Fibroblast of the aortic adventitia (primary cell): ENCODE measurements at places on chromosomes 1 and 21. TPM values are rescaled to one million over a fixed set of nuclear protein-coding genes. Genes with fewer than 3 reads are reported as not detected.

DNA sequence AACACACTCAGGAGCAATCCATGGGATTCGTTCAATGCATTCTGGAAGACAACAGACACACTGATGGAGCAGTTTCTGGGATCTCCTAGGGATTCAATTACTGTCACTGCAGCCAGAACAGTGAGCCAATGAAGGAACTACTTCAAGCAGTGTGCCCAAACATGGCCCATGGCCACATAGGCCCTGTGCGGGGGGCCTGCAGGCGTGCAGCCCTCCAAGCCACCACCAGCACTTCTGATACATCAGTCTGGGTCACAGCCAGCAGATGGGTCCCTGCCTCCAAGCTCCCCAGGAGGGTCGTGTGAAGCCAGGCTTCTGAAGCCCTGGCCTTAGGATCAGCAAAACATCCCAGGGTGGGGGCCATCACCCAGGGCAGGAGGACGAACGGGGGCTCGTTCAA, 99.3 kb downstream of the RAVER2 start:
- no peak for DNase-seq

LRRC7 gene
- 0.09 TPM in 1 of 2 replicates, not detected in the other for total RNA-seq

DNA sequence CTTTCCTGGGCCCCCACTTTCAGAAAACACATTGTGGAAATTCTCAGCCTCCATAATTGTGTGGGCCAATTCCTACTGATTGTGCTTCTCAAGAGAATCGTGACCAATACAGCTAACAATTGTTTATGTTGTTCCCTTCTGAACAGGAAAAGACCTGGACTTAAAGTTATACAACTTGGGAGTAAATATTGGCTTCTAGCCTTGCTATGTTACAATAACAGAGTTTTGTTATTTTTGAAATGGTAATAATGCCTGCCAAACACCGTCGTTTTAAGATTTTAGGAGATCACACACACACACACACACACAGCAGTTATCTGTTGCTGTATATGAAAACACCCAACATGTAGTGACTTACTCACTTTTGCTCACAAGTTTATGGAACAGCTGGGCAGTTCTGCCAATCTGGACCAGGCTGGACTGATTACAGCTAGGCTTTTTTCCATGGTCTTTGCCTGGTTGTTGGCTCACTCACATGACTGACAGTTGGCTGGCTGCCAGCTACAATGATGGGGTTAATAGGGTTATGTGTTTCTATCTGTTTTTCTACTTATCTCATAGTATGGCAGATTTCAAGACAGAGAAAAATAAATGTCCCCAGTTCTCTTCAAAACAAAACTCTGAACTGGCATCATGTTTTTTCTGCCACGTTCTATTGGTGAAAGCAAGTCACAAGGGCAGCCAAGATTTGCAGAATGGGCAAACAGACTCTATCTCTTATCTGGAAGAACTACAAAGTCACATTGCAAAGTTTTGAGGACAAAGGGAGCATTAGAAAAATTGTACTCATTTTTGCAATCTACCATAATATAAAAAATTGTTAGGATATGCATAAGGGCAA, 447.5 kb downstream of the NEGR1 start:
- peak; percentile 42 for DNase-seq

DNA sequence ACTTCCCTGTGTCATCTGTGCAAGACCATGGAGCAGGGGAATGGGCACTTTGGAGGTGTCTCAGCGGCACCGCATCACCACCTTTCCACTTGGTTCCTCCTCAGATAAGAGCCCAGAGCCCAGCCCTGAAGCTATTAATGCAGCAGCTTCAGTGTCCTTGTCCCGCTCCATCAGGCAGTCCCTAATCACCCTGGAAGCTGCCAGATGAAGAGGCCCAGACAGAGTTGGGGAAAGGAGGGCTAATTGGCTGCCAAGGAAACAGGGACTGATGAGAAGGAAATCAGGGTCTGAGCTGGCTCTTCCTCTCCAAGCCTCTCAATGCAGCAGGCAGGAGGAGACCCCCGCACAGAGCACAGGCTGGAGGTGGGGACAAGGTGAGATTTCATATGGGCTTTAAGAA, 83.1 kb upstream of the KLHDC7A start:
- no peak for DNase-seq

SLAMF7 gene
- total RNA-seq, result not detected in 2 replicates

GRCh38 chr1:206544562-206545257, 37.4 kb downstream of the RASSF5 start:
- peak; percentile 45 for DNase-seq

PBX1 gene
- 66.1 and 95.6 TPM in 2 replicates for total RNA-seq

GRCh38 chr1:6206520-6206855, 569 bp downstream of the RNF207 start:
- DNase-seq, result no peak

GRCh38 chr1:6491480-6491962, at the start of gene PLEKHG5:
TSS of gene PLEKHG5 (minus strand) at chr1:6491667. CDS start at chr1:6477571, 14,096 bp downstream.
- DNase-seq, result peak; percentile 80

DNA sequence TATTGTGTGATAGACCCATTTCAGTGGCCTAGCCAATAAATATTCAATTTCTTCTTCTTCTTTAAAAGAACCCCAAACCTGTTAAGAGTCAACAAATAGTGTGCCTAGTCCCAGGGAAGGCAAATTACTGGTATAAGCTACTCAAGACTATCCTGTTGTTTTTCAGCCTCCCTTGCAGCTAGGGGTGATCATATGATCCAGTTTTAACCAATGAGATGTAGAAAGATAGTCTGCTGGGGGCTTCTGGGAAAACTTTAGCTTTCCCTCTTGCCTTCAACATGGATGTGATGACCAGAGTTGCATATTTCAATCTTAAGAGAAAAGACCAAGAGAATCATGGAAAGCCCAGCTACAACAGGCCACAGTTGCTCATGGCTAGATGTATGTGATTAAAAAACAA, 4.7 kb upstream of the NUP210L start:
- no peak for DNase-seq

DNA sequence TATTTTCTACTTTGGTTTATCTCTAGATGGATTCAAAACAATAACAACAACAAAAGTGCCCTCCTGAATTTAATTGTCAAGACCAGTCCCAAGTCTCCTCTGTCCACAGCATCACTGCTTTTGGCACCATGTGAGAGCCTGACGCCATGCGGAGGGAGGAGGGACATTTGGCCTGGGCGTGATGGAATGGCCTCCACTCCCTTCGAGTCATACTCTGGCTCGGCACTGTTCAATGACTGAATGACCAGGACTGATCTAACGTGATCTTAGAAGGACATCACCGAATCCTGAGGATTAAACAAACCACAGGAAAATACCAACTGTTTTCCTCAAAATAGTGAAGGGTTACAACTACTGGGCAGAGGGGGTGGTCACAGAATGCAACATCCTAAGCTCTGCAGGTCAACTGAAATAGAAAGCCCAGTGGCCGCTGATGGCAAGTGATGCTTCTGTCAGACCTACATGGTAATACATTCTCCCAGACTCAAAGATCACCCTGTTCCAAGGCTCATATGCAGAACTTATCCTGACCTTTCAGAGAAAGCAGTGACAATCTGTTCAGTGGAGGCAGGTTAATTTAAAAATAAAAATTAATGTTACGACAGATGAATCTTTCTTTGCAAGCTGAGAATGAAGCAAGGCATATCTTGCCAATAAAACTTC, 19.1 kb downstream of the SRSF4 start:
- DNase-seq, result peak; percentile 47

- no peak for DNase-seq
These were observed 23.4 kb upstream of the PWP2 start for GRCh38 chr21:44083631-44084291.

TMEM52 gene
- 0.72 TPM in 1 of 2 replicates, not detected in the other for total RNA-seq

- no peak for DNase-seq
These were observed 285.6 kb downstream of the ASTN1 start for GRCh38 chr1:176878750-176879536.

DNA sequence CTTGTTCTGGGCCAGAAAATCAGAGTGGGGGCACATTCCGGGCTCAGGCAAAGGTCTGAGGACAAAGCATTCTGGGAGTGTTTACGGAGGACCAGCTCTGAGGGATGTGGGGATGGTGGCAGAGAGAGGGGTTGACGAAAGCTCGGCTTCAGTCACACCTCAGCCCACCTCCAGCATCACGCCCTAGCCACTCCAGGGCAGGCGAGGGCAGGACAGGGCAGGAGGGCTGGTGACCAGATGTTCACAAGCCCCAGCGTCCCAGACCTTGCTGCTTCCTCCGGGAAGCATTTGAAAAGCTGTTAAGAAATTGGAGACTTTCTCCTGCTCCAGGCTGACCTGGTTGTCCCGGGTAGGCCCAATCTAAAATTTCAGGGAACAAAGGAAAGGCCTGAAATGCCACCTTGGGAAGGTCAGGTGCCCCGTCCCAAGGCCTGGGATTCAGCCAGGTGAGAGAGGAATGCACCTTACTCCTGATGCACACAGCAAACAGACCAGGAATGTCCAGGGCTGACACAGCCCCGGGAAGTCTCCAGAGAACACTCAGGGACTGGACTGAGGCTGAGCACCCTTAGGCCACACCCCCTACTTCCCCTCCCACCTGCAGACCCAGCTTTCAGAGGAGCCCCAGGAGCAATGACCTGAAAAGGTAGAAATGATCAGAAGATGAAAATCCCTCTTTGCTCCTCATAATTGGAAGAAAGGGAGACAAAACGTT, 71.9 kb upstream of the KLHDC7A start:
- DNase-seq, result no peak

- no peak for DNase-seq
These were observed 625.9 kb upstream of the PKN2 start for GRCh38 chr1:88058205-88058604.

ITGB2 gene
- total RNA-seq, result 0.09 TPM in 1 of 2 replicates, not detected in the other

- no peak for DNase-seq
These were observed 1.5 kb downstream of the ATP1A1 start for GRCh38 chr1:116374353-116375147.

DNA sequence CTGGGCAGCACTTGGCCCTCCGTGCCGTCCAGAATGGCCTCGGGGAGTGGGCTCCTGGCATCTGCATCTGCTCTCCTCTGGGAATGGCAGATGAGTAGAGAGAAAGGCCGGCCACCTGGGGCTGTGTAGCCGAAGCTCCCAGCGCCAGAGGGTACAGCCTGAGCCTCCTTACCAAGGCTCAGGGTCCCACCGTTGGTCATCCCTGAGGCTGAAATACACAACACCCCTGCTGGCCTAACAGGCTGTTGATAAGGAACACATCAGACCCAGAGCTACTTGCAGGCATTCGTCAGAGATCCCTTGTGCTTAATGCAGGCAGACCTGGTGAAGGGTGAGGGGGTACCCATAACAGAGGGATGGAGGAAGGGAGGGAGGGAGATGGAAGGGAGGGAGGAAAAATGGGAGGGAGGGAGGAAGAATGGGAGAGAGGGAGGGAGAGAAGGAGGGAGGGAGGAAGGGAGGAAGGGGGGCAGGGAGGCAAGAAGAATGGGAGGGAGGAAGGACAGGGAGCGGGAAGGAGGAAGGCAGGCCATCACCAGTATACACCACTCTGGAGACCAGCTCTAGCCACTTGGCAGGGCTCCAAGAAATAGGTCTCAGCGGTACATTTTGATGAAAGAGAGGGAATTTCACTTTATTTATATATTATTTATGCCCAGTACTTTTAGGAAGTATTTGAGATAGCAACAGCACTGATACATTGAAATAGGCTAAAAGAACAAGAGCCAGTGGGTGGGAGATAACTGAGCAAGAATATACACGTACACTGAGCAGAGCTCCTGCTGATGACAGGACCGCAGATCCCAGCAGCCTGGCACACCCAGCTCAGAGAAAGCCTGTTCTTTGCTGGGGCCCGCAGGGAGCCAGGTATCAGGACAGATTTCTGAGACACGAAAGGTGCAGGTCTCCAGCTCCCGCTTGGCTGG, 315.0 kb upstream of the VAMP3 start:
- DNase-seq, result no peak

SLC6A9 gene
- total RNA-seq, result 6.8 and 25.9 TPM in 2 replicates

GRCh38 chr1:171784784-171785183, 3.3 kb downstream of the METTL13 start:
- DNase-seq, result no peak

CCDC181 gene
- 1.4 and 3.1 TPM in 2 replicates for total RNA-seq

DNA sequence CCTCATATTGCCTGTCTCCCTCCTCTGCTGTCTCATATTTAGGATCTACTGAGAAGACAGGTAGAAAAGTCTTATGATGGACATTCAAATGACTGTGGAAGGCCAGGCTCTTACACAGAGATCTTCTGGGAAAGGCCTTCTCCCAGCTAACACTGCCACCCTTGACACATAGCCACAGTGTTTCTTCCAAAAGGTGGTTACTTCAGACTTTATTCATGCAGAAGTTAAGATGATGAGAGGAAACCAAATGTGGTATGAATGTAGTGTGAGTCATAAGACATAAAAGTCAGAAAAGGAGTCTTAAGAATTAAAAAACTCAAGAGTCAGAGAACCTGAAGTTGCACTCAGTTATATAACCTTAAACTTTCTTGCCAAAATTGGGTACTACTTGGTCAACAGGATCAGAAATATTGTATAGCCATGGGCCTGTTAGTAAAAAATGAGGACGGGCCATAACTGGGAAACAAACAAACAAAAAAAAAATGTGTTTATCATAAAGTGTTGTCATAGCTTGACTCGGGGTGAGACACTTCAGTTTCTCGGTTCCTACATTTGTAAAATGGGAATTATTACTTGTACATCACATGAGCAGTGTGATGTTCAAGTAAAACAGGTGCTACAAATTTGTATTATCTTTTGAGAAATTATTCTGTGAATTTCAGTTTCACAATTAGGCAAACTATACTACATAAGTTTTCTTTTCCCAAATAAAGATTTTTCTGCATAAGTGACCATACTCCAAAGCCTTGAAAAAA, 1.2 kb upstream of the DENND1B start:
- peak; percentile 79 for DNase-seq

GRCh38 chr1:8118031-8118451, 91.9 kb upstream of the ERRFI1 start:
- DNase-seq, result no peak

DNA sequence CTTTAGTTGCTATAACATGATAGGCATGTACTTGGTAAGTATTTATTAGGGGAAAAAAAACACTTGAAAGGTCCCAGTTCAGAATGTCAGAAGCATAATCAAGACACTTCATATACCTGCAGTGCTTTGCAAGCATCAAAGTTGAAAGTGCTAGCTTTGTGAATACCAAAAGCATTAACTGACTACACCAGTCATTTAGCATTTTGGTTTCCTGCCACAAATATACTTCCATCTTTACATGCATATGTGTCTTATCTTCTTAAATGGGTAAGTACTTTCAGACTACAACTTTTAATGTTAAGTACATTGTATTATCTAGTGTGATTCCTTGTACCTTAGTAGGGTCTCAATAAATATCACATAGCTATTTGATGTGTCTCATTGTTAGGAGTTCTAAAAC, 43.7 kb downstream of the AKT3 start:
- no peak for DNase-seq

VPS72 gene
- total RNA-seq, result 9.2 and 42.8 TPM in 2 replicates

- no peak for DNase-seq
These were observed 888.3 kb downstream of the LTN1 start for GRCh38 chr21:28104346-28104745.

XCL1 gene
- not detected in 2 replicates for total RNA-seq

- peak; percentile 77 for DNase-seq
These were observed 97.2 kb downstream of the WDR64 start for GRCh38 chr1:241749041-241749944.

- DNase-seq, result no peak
These were observed 104.1 kb downstream of the SIK1 start for GRCh38 chr21:43322805-43323204.
